ENCODE measurements at places on chromosomes 3 and 15. TPM values are rescaled to one million over a fixed set of nuclear protein-coding genes. Genes with fewer than 3 reads are reported as not detected.

LSMEM2 gene
- not detected for total RNA-seq

WDR93 gene
- total RNA-seq: 0.16 TPM

ACTRT3 gene
- 0.49 TPM for total RNA-seq

CXCR6 gene
- total RNA-seq: not detected

DNA sequence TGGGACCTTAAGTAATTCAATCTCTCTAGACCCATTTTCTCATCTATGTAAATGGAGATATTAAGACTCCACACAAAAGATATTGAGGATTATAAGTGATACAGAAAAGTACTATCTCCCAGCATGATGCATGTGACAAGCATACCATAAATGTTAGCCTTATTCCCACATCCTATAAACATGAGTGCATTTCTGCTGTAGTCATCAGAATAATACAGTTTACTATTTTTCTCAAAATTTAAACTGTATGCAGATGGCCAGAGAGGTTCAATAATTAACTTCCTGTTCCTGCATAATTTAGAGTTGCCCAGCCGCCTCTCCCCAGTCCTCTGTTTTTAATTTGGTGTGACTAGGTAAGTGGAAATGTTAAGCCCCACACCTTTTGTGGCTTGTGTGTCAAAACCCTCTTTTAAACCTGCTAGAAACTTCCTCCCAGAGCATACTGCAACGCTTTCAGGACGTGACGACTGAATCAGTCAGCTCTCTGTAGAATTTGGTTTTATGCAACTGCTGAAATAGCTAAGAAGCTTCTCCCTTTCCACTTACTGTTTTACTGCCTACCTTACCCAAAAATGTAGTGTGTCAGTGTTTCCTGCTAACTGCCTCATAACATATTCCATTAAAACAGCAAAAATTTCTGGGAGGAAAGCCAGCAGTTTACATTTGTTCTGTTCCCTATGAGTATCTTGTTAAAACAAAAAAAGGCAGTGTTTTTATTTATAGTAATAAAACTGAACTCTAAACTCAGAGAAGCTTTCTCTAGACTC lies 1037.9 kb downstream of the EPHA3 start:
- H3K36me3 ChIP-seq: no peaks in the 10 kb centered on the region
- no peak overlapping the region for H3K4me3 ChIP-seq
- no peak for DNase-seq
- no peaks in the 10 kb centered on the region for H3K27me3 ChIP-seq

GRCh38 chr3:175270866-175271265 lies 411.7 kb downstream of the NAALADL2 start:
- no peaks in the 10 kb centered on the region for H3K4me1 ChIP-seq
- DNase-seq: no peak
- H3K4me3 ChIP-seq: no peak overlapping the region
- no peaks in the 10 kb centered on the region for H3K27me3 ChIP-seq
- H3K27ac ChIP-seq: no peak overlapping the region
- no peaks in the 10 kb centered on the region for H3K36me3 ChIP-seq

GRCh38 chr3:31721676-31722075 lies 189.0 kb downstream of the STT3B start:
- H3K36me3 ChIP-seq: peaks cover 65% of the 10 kb centered on the region
- H3K27me3 ChIP-seq: no peaks in the 10 kb centered on the region
- H3K27ac ChIP-seq: no peak overlapping the region
- no peak for DNase-seq

DNA sequence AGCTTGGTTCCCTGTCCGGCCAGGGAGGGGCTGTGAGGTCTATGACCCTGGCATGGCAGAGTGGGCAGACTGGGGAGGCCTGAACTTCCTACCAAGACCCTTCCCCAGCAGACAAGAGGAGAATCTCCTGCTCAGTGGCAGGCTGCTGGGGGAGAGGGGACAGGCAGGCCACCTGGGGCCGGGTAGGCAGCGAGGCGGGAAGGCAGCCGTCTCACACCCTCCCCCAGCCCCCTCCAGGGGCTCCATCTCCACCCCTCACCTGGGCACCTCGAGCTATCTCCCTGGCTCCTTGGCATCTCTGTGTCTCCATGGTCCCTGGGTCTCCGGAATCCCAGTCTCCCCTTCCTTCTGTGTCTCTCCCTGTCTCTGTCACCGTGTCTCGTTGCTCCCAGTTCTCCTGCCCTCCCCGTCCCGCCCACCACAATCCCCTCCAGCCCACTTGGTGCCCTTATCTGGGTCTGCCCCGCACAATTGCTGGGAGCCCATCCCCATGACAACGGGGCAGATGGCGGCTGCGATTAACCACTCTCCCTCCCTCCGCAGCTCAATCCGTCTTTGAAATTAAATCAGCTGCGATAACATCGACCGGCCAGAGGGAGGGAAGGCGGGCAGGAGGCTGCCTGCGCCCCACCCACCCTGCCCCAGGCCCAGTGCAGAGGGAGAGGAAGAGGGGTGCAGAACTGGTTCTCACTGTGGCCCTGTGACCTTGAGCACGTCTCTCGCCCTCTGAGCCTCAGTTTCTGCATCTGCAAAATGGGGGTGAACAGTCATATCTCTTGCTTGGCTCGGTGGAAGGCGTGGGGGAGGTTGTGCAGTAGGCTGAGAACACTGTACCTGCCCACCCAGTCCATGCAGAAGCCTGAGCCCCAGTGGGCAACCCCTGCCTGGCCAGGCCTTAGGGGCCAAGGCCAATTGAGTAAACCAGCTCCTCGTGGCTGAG lies 9.6 kb downstream of the DNAJB8 start:
- no peak for DNase-seq
- H3K4me1 ChIP-seq: no peaks in the 10 kb centered on the region
- H3K4me3 ChIP-seq: no peak overlapping the region
- no peaks in the 10 kb centered on the region for H3K36me3 ChIP-seq
- no peak overlapping the region for H3K27ac ChIP-seq

GRCh38 chr15:101526890-101527289 lies 37.4 kb upstream of the PCSK6 start:
- H3K27ac ChIP-seq: no peak overlapping the region
- no peak overlapping the region for H3K4me3 ChIP-seq
- peaks cover 18% of the 10 kb centered on the region for H3K27me3 ChIP-seq
- no peaks in the 10 kb centered on the region for H3K4me1 ChIP-seq
- no peak for DNase-seq
